NB4 (cell line): ENCODE measurements at places on chromosomes 11 and 22.

GRCh38 chr11:46200537-46201281, 76.8 kb upstream of the CREB3L1 start:
- DNase-seq: no peak

- peak; percentile 34 for DNase-seq
These were observed 7.0 kb upstream of the L3MBTL2 start for GRCh38 chr22:41198027-41198580.

- no peak for DNase-seq
These were observed 63.2 kb downstream of the SHISAL1 start for GRCh38 chr22:44249376-44250147.

DNA sequence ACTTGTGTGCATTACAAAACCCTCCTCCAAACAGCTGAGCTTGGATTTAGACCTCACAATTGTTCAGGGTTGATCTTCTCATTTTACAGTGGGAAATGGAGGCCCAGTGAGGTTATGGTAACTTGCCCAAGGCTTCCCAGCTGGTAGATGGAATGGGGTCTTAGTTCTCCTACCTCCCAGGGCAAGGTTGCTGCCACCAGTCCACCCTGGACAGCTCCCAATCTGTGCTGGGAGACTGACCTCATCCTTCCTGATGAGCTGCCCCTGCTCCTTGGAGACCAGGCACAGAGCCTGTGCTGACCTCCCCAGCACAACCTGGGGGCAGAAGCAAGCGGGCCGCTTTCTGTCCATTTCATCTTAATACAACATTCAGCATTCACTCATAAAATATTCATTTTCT, 190.7 kb downstream of the ST3GAL4 start:
- no peak for DNase-seq

- DNase-seq: no peak
These were observed 9.3 kb downstream of the CREB3L1 start for GRCh38 chr11:46286789-46287188.
